Ammon's horn (tissue), 1 donor: ENCODE measurements at places on chromosomes 16 and 17.

DNA sequence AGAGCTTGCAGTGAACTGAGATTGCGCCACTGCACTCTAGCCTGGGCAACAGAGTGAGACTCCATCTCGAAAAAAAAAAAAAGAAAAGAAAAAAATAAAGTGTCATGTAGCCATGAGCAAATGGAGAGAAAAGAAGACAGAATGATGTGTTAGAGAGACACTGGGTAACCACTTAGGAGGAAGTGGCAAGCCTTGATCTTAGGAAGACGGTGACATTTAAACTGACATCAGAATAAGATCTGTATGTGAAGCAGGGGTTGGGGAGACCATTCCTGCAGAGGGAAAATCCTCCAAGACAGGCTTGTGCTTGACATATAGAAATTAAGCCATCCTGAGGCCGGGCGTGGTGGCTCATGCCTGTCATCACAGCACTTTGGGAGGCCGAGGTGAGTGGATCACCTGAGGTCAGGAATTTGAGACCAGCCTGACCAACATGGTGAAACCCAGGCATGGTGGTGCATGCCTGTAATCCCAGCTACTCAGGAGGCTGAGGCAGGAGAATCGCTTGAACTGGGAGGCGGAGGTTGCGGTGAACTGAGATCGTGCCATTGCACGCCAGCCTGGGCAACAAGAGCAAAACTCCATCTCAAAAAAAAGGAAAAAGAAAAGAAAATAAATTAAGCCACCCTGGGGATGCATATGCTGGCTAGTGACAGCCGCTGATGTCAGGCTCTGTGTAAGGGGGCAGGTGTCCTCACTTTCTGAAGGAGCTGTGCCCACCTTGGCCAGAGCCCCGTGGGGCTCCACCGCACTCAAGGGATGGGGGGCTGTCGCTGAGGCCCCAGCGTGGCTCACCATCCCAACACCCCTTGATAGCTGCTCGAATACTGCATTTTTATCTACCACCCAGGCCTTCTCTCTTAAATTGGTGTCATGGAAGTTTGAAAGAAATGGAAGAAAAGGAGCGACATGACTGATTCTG, 13.1 kb upstream of the CYB5B start:
- DNase-seq: no peak

- DNase-seq: no peak
These were observed 203.3 kb downstream of the ZNF423 start for GRCh38 chr16:49652456-49653172.

DNA sequence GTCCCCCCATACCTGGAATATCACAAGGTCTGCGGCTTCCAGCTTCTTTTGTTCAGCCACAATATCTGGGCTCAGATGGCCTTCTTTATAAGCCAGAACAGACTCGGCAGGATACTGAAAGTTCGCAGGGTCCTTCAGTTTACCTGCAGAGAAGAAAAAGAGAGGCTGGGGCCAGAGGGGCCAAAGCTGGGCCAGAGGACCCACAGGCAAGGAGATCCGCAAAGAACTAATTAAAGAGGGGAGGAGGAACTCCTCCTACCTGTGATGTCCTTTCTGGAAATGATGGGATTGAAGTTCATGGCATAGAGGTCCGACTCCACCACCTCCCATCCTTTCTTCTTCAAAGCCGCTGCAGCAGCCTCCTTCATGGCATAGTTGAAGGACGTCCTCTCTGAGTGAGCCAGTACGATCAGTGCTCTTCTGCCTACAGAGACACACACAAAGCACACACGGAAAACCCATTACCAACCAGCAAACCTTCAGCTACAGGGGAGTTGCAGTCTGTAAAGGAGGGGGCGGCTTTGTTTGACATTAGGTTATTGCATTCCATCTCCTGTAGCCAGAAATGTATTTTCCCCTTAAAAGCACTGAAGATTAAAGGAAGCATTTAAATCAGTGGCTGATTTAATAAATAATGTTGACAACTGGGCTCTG, 8.1 kb downstream of the NQO1 start:
- no peak for DNase-seq

- no peak for DNase-seq
These were observed 27.6 kb upstream of the PITPNA start for GRCh38 chr17:1590029-1590746.

GRCh38 chr17:43578699-43579565, 32.8 kb upstream of the ETV4 start:
- no peak for DNase-seq

- no peak for DNase-seq
These were observed 129.2 kb upstream of the MYOCD start for GRCh38 chr17:12536472-12536871.

DNA sequence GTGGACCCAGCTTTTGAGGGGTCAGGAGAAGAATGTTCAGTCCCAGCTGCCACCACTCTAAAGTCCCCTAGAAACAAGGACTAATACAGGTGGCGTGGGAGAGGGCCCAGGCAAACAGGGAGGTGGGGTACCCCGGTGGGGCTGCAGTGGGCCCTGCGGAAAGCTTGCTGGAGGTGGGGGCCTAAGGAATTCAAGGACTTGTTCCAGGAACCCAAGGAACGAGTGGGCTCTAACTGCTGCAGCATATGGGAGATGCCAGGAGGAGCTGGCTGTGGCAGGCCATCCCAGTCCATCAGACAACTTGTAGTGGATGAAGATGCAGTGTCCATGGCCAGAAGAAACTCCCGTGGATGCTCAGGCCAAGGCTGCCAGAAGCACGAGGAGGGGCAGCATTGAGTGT, 10.6 kb downstream of the SNX20 start:
- DNase-seq: no peak

- DNase-seq: no peak
These were observed 18.1 kb upstream of the ARL2BP start for GRCh38 chr16:57226701-57227621.

DNA sequence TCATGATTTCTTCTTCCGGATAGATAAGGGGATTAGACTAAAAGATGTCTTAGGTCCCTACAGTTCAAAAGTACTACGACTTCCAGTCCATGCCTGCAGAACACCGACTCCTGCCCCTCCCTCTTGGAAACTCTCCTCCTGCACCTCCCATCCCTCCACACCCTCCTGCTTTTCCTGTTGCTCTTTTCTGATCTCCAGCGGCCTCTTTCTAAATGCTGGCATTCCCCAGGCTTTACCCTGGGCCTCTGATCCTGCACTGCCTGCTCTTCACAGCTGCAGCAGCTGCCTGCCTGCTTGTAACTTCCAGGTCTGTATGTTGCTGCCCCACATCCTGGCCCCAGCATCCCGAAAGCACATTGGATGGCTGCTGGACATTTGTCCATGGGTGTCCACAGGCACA, 154.2 kb downstream of the KCNJ12 start:
- no peak for DNase-seq

GRCh38 chr17:1506649-1507267, 9.7 kb downstream of the INPP5K start:
- no peak for DNase-seq

GRCh38 chr17:44607836-44608690, 48.2 kb upstream of the MEIOC start:
- DNase-seq: no peak

GRCh38 chr17:65407017-65407416, 154.4 kb downstream of the AXIN2 start:
- peak; percentile 48 for DNase-seq

- DNase-seq: no peak
These were observed 157.0 kb downstream of the CCDC182 start for GRCh38 chr17:57588086-57588485.

GRCh38 chr17:81843713-81844326, 9.0 kb upstream of the PPP1R27 start:
- no peak for DNase-seq

DNA sequence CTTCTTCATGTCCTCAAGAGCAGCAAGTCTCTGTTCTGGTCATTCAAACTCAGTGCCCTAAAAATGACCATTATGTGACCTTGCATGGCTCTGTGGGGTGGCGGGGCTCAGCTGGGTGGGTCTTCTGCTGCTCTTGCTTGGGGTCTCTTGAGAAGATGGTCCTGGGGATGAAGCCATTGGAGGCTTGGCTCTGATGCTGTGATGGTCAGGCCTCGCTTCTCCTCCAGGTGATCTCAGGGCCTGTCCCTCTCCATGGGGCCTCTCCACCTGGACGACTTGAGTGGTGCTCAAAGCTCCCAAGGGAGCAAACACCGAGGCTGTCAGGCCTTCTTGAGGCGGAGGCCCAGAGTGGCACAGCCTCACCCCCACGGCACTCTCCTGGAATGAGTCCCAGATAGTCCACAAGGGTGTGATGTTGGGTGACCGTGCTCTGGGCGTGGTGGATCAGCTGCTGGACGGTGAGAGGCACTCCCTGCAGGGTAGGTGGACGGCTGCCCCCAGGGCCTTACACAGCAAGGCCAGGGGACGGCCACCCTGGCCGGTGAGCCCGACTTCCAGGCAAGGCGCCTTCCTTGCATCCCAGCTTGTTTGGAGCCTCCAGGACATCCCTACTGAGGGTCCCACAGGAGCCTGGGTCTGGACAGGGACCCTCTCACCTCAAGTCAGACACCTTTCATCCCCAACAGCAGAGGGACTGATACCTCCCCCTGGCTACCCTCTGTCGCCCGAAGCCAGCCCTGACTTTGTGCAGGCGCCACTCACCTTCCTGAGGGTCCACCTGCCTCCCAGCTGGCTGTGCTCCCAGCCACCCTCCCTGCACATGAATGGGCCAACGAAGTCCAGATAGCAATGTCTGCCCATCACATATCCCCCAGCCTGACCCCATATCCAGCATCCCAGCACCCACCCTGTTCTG, 48.7 kb downstream of the USP22 start:
- DNase-seq: peak; percentile 3

GRCh38 chr17:74165797-74166365, 37.6 kb upstream of the RPL38 start:
- DNase-seq: peak; percentile 41
